ENCODE measurements at places on chromosomes 4 and X. TPM values are rescaled to one million over a fixed set of nuclear protein-coding genes. Genes with fewer than 3 reads are reported as not detected.

GRCh38 chr4:158810487-158811215 lies 41.8 kb downstream of the FNIP2 start:
- no peak for DNase-seq

GRCh38 chrX:26146024-26146423 lies 7.9 kb downstream of the MAGEB18 start:
- DNase-seq = no peak

DNA sequence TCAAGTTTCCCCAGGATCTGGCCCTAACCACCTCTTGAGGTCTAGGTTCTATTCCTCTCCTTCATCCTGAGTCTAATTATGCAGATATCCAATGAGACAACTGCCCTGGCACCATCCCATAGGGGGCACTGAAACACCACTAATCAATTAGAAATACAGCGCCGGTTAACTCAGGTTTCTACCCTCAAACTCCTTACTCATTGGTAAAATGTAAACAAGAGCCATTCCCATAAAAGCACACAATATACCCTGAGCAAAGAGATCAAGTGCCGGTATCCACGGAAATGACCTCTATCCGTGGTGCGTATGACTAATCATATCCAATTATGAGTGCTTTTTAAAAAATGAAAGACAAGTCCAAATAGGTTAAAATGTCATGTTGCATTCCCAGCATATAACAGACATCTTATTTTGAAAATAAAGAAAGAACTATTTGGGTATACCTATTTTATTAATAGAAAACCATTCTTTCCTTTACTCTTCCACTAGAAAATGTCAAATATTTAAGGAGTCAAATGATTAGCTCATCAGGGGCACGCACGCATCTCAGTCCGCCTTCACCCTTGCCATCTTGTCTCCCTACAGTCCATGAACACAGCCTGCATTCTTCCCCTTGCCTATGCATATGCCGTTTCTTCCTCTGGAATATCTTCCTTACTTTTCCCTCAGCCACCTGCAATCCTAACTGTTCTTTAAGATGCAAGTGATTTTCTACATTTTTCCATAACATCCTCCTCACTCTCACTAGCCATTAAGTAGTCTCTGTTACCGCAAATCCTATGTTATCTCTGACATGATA lies 141.1 kb downstream of the MAML3 start:
- DNase-seq = no peak

DNA sequence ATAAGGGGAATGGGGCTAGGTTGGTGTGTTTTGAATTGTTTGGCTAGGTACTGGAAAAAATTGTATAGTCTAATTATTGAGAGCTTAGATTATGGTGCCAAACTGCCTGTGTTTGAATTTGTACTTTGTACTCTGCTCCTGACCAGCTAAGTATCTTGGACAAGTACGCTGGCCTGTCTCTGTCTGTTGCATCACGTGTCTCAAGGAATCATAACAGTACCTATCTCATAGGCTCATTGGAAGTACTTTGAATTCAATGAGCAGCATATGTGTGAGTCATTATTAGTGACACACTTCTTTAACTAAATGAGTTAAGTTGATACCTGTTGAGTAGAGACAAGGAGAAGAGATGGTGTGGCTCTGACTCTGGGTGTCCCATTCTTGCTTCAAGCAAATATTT lies 69.5 kb upstream of the MND1 start:
- no peak for DNase-seq

The FRAS1 gene
- 5.0 TPM for polyA plus RNA-seq

The INTS12 gene
- 31.8 TPM for polyA plus RNA-seq

GRCh38 chr4:145153904-145154298 lies 26.5 kb downstream of the OTUD4 start:
- DNase-seq = no peak

The UNC5C gene
- polyA plus RNA-seq = 0.46 TPM

GRCh38 chrX:5084279-5084678 lies 1144.4 kb downstream of the NLGN4X start:
- DNase-seq = no peak

The MAGEA12 gene
- not detected for polyA plus RNA-seq

DNA sequence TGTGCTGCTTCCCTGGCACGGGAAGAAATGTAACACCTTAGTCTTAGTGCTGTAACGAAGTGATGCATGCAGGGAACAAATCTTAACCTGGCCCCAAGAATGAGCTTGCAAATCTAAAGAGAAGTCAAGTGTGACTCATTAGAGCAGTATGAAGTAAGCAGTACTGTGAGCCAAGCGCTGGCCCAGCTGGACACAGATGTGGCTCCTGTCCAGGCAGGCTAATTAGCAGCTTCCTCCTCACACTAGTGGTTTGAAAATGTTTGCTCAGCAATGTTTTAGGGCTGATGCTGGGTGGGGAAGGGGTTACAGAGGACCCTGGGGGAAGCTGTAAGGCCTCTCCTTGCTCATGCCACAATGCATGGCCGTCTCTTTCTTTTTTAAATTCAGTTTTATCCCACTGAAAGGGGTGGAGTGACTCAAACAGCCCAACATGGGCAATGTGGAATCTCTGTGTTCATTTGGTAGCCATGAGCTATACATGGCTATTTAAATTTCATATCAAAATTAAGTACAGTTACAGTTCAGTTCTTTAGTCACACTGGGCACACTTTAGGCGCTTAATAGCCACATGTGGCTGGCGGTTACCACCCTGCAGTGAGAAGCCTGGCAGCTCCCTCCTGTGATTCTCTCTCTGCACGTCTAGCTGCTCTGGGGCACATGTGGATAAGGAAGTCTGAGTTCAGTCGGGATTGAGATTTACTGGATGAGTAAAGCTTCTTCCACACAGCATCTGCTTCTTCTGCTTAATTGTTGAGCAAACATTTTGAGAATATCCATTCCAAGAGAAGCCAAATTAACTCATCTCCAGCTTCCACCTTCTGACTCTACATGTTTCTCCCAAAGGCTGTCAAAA lies 48.8 kb downstream of the MAP7D2 start:
- peak; percentile 20 for DNase-seq

DNA sequence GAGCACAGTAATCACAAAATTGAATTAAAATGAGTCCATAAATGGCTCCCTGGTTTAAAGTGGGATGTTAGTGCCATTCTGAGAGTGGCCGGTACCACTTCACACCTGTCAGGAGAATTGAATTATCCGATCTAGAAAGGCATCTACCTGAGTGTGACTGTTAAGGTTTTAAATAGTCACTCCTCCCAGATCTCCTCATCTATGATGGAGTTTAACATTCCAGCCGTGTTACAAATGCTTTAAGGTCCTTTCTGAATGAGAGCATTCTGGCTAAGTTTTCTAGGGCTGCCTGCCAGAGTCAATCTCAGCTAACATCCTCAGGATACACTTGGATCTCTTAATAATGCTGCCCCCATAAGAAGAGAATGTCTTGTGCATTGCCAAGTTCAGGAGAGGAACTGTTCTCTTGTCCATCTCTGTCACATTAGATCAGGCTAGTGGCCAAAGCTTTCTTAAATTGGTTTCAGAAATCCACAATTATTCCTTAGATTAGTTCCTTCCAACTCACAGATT lies 231.1 kb downstream of the SLC39A8 start:
- no peak for DNase-seq

The CLCN5 gene
- polyA plus RNA-seq = 87.5 TPM

The STAP1 gene
- 0.09 TPM for polyA plus RNA-seq

DNA sequence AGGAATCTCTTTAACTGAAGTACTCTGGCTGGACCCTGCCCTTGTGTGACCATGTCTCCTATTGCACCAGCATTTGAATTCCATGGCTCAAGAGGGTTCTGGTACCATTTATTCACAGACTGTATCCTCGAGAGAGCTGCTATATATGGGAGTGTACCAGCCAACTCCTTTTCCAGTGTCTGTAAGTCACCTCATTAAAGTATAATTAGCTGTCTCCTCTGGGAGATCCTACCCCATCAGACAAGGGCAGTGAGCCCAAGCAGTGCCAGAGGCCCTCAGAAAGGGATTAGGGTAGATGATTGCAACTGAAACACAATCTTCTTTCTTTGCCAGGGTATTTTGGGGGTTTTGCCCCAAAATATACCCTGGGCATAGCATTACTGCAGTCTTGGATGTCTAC lies 31.6 kb downstream of the GNL3L start:
- no peak for DNase-seq

The PRKG2 gene
- polyA plus RNA-seq = 0.82 TPM

The AKAP14 gene
- polyA plus RNA-seq = not detected

The NKX6-1 gene
- not detected for polyA plus RNA-seq

DNA sequence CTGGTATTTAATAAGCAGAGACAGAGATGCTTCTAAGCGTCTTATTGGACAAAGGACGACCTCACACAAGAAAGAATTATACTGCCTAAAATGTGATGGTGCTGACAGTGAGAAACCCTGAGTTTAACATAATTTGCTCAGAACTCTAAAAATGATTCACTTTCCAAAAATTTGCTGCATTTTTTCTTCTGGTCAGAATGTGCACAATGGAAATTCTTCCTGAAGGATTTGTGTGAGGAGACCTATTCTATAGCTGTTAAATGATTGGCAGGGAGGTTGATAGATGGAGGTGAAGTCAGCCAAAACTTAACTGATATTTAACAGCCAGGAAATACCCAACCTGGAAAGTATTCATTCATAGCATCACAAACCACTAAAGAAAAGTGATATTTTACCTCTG lies 1.7 kb downstream of the MAGEC3 start:
- DNase-seq = no peak

GRCh38 chr4:60805500-60806313 lies 394.4 kb upstream of the ADGRL3 start:
- DNase-seq = no peak

The TLR7 gene
- polyA plus RNA-seq = 0.67 TPM
